ENCODE measurements at places on chromosomes 6 and 20.

DNA sequence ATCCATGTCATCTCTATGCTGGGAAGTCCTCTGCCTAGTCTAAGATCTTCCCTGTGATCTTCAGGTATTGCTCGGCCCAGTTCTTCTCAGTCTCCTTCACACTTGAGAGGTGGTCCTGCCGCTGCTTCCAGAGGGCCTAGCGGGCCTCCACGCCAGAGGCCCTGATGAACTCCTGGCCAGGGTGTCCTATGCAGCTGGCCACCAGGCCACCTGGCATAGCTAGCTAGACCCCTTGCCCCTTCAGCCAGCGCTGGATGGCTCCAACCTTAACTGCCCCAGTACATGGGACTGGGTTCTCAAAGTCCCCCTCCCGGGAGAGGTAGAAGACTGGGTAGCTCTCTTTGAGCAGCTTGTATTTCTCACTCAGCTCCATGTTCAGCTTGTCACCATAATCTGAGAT lies 81.1 kb downstream of the ZFP64 start:
- DNase-seq = no peak

- no peak for DNase-seq
These were observed 645.8 kb upstream of the ARID1B start for GRCh38 chr6:156131221-156131903.

- DNase-seq = no peak
These were observed 405.6 kb downstream of the BTBD9 start for GRCh38 chr6:38234141-38234540.

DNA sequence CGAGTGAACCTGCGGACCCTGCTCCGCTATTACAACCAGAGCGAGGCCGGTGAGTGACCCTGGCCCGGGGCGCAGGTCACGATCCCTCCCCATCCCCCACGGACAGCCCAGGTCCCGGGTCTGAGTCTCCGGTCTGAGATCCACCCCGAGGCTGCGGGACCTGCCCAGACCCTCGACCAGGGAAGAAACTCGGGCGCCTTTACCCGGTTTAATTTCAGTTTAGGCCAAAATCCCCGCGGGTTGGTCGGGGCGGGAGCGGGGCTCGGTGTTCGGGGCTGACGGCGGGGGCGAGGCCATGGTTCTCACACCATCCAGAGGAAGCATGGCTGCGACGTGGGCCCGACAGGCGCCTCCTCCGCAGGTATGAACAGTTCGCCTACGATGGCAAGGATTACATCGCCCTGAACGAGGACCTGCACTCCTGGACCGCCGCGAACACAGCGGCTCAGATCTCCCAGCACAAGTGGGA lies 46.9 kb upstream of the TRIM26 start:
- DNase-seq = no peak

DNA sequence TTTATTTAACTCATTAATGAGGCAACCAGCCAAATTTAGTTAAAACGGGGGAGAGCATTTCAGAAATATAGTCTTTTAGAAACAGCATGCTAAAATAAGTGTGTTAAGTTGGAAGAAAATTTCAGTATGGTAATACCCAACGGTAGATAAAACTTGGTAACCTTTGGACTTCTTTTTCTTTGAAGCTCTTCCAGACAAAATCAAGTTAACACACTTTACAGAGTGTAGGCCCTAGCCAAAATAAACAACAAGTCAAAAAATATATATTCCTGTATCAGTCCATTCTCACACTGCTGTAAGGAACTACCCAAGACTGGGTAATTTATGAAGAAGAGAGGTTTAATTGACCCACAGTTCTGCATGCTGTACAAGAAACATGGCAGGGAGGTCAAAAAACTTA lies 279.6 kb downstream of the HIVEP2 start:
- DNase-seq = no peak

GRCh38 chr6:136333824-136334464 lies 44.3 kb upstream of the BCLAF1 start:
- DNase-seq = no peak

DNA sequence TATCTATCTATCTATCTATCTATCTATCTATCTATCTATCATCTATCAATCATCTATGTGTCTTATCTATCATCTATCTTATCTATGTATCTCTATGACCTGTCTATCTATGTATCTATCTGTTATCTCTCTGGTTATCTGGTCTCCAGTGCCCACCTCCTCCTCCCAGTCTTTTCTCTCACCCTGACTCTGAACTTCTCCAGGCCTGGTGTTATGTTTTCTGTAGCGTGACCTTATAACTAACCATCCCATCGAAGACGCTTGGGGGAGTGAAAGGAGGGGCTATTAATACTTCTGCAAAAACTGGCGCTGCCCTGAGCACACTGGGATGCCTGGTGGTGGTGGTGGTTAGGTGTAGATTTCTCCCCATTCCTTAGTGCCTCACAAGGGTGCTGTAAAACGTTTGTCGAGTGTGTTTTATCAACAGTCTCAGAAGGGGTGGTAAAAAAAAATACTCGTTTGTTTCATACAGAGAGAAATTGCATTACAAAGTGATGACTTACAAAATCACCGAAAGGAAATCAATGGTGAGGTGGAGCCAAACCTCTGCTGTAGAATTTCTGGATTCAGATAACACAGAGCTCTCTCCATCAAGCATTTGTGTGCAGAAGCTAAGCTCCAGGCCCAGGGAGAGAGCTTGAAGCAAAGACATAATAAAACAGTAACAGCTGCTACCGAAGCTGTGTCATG lies 156.2 kb downstream of the BCAS1 start:
- DNase-seq = no peak

DNA sequence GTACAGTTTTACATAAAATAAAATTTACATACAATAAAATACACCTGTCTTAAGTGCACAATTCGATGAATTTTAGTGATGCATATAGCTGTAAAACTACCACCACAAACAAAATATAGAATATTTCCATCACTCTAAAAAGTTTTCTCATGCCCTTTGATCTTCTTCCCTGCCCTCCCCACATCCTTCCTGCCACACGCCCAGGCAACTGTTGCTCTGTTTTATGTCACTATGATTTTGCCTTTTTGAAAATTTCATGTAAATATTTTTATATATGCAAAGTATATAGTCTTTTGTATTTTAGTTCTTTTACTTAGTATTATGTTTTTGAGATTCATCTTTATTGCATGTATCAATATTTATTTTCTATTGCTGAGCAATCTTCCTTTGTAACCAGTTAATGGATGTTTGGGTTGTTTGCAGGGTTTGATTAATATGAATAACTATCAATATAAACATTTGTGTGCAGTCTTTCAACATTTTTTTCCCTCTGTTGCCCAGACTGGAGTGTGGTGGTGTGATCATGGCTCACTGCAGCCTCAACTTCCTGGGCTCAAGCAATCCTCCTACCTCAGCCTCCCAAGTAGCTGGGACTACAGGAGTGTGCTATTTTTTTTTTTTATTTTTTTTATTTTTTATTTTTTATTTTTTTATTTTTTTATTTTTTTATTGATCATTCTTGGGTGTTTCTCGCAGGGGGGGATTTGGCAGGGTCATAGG lies 23.8 kb upstream of the SAMHD1 start:
- DNase-seq = no peak

DNA sequence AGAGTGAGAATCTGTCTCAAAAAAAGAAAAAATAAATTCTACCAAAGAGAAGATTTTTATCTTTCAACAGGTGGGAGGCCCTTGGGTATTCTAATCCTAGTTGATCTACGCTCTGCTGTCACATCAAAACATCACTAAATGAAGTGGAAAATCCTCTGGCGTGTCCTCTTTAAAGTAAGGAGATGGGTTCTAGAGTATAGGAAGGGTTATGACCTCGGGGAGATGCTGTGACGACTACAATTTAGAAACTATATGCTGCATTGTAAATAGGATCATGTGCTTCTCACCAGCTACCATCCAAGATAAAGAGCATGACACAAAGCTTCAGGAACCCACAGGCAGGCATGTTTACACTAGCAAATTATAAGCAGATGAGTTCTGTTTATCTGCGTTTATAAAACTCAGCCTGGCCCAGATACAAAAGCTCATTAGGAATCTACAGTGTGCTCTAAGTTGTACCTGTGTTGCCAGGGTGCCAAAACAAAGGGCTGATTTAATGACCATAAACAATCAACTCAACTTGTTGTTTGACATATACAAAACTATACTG lies 197.1 kb upstream of the PLN start:
- DNase-seq = no peak

GRCh38 chr20:62025832-62026563 lies 39.7 kb downstream of the TAF4 start:
- DNase-seq = no peak

- DNase-seq = no peak
These were observed 3.4 kb upstream of the MAFB start for GRCh38 chr20:40692240-40693011.

GRCh38 chr6:4817551-4817950 lies 41.3 kb downstream of the CDYL start:
- DNase-seq = no peak

GRCh38 chr20:34595377-34596184 lies 37.1 kb downstream of the MAP1LC3A start:
- DNase-seq = no peak

- no peak for DNase-seq
These were observed 27.5 kb upstream of the AFDN start for GRCh38 chr6:167799033-167799821.

DNA sequence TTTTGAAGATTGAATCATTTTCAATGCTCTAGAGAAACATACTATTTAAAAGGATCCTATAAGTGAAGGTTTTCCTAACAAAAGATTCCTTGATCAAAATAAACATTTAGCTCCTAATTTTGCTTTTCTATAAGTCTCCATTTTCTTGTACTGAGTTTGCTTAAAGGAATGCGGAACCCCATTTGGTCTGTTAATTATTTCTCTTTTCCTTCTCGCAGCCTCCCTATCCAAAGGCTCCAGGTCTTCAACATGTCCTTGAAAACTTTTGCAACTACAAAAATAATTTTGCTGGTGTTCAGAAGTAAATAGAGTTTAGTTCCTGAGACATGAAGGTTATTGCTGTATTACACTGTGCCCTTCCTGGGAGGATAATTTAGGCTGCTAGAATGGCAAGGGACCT lies 8.3 kb upstream of the NPEPL1 start:
- DNase-seq = no peak

DNA sequence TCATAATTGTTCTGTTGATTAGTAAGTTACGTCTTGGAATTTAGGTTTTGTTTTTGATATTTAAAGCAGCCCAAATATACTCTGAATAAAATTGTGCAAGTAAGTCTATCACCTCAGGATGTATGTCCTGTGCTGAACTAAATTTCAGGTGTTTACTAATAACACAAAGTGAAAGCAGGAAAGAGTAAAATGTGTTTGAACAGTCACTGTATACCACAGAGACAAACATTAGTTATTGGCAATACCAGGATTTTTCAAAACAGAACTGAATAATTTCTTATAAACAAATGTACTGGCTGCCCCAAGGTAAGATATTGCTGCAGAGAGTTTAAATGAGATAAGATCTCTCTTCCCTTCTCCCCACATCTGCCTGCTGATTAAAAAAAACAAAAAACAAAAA lies 404.7 kb upstream of the RUNX2 start:
- no peak for DNase-seq

GRCh38 chr6:43966374-43966658 lies 160.9 kb downstream of the MRPL14 start:
- DNase-seq = no peak

GRCh38 chr6:38319256-38320212 lies 320.2 kb downstream of the BTBD9 start:
- no peak for DNase-seq

DNA sequence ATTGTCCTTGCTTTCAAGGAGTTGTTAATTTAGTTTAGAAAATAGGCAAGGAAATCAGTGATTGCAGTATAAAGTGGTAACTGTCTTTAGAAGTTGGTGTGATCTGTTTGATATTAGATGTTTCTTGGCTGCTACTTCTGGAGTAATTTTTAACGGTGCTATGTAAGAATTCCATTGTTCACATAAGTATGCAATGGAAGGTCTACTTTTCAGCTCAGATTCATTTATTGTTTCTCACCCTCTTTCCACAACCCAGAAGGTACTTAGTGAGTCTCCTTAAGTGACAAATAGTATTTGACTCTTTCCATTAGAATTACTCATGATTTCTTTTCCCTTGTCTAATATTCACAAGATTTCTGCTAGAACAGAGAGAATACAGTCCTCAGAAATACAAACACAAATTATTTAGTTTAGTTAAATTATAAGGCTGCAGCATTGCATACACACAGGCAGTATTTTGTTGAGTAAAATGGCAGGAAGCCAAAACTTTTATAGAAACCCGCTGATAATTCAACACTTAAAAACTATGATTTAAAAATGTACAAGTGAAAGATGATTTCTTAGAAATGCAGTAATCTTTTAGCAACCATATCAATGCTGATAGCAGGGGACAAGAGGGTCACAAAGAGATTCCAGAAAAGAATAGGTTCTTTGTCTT lies 554.3 kb downstream of the CD109 start:
- no peak for DNase-seq

DNA sequence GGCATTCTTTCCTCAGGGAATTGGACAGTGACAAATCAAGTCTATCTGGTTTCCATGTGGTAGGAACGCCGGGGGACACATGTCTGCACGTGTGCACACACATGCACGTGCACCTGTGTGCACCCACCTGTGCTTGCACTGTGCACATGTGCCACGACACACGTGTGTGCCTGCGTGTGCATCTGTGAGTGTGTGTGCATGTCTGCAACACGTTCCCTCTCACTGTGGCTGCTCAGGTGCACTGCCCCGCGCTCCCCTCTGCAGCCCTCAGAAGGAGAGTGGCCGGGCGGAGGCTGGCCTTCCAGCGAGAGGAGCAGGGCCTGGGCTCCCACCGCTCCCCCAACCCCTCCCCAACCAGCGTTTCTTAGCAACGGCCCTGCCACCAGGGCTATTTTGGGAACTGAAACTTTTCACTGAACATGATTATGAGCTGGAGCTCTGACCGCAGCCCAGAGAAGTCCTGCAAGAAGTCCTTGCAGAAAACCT lies 147.8 kb downstream of the PHACTR3 start:
- DNase-seq = no peak

DNA sequence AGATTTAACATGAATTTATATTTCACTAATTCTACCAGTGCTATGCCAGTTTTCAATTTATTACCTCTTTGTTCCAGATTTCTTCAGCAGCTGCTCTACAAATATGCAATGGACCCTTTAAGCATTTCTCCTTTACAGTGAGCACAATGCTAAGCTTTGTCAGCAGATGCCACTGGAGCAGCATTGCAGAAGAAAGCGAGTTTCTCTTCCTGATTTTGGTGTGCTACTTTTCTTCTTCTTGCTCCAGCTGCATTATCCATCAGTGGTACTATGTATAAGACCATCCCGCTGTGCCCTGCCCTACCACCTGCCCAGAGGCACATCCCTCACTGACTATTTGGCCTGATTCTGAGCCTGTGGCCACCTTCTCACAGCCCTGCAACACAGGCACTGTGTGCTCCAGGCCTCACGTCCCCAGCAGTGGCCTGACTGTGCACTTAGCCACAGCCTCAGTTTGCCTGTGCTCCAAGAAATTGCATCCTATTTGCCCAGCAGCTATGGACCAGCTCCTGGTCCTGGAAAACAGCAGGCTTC lies 84.1 kb downstream of the TNFAIP3 start:
- no peak for DNase-seq

DNA sequence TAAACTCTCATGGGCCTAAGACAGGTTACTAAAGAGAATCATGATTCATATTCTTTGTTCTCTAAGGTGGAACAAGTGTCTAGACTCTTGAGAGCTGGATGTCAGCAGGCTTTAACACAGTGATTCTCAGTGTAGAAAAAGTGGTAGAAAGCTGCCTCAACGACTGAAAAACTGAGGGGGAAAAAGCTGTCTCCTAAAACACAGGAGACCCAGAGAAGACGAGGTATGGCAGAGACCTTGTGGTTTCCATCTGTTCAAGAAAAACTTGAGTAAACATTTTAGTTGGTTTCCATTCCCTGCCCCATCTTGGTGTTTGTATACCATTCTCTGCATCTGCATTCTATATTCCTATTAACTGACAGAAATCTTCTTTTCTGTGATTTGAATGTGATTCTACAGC lies 57.6 kb upstream of the MAP3K7 start:
- no peak for DNase-seq

All from stimulated activated CD4-positive, alpha-beta T cell treated with anti-CD3 and anti-CD28 coated beads, TNF-alpha, amount 100 ng/mL, for 1 hour (primary cell).